ENCODE measurements at places on chromosomes 16 and 17. TPM values are rescaled to one million over a fixed set of nuclear protein-coding genes. Genes with fewer than 3 reads are reported as not detected.

DNA sequence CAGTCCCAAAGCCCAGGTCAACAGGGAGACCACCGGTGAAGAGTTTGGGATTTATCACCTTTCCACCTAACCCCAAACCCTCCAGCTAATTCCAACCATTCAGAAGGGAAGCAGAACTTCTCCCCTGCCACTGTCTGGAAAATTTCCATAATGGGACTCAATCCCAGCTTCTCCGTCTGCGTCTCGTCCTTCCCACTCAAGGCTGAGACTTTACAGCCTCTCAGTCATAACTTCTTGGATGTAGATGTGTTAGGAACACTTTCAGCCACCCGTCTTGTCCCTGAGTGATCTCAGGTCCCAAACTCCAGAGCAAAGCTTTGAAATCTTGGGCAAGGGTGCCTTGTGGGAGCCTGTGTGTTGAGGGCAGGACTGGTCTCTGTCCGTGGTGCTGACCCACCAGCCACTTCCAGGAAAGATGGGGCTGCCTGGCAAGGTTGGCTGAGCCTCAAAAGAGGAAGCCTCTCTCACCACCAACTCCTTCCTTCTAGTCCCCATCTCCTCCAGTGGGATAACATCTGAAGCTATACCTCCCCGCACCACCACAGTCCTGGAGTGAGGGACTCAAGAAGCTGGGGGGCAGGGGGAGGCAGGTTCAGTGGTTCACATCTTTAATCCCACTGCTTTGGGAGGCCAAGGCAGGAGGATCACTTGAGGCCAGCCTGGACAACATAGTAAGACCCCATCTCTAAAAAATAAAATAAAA is 9.3 kb downstream of the GAS2L2 start:
- DNase-seq, result no peak

- DNase-seq, result no peak
Measured at GRCh38 chr17:7558544-7559319, at the start of gene TNFSF13. Gene TNFSF13, plus strand, starts transcription at chr17:7558750. Its CDS starts 290 bp downstream, at chr17:7559040.

VTN gene
- polyA plus RNA-seq, result 20.5 TPM

GRCh38 chr17:67165201-67165600 is 79.8 kb downstream of the HELZ start:
- DNase-seq, result no peak

GRCh38 chr17:39601758-39602532 is 5.8 kb downstream of the NEUROD2 start:
- no peak for DNase-seq

HOXB4 gene
- polyA plus RNA-seq, result 16.8 TPM

DNA sequence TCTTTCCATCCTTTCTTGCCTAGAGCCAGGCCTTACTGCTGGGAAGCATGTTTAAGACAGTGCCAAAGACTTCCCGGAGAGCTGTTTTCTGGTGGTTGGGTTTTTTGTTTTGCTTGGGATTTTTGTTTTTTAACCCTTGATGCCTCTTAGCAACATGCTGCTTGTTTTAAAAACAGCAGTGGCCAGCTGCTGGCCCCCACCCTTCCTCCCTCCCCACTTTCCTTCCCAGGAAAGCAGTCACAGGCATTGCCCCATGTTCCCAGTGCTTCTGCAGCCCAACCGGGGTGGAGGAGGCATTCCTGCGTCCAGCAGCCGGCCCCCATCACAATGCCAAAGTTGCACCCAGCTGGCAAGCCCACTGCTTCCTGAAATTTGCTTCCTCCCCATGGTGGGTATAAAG is 12.6 kb downstream of the TMEM132E start:
- DNase-seq, result no peak

DNA sequence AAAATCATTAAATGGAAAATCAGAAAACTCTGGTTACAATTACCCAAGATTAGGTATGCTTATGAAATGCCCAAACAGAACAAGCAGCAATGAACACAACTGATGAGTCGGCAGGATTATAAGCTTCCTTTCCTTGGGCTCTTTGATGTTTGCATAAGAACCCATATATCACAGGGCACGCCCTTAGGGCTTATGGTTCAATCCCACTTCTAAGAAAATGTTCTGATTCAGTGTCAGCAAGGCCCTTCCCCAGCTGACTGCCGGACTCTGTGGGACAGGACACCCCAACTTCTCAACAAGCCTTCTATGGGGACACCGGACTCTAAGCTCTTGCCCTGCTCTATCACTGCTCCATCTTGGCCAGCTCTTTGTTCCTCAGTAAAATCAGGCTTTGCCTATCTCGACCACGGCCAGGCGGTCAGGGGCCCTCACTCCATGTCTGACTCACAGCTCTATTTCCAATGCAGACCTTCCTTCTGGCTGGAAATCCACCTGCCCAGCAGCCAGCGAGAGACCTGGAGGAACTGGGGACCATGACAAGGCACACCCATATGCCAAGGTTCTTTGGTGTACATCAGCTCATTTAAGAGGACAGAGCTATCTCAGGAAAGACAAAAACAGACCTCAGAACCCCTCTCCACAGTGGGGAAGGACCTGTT is 26.8 kb downstream of the LITAFD start:
- DNase-seq, result no peak

MLKL gene
- polyA plus RNA-seq, result 3.5 TPM

GRCh38 chr16:20122011-20122410 is 48.3 kb upstream of the GPR139 start:
- DNase-seq, result no peak

- DNase-seq, result no peak
Measured at GRCh38 chr16:10314811-10315210, 71.0 kb upstream of the ATF7IP2 start.

PMFBP1 gene
- polyA plus RNA-seq, result 4.7 TPM

DNA sequence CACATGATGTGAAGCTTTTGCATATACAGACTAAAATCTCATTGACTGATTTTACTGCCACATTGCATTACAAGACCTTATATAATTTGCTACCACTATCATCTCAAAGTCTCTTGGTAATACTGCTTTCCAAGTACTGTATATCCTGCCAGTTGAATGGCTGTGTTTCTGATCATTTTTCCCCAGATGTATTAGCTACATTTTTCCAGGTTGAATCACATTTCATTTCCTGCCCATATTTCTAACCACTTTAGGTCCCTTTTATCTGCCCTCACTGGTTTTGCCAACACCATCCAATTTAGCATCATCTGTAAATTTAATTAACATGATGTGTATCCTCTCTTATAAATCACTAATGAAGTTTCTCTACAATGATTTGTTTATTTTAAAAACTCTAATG is 365.7 kb upstream of the PMFBP1 start:
- DNase-seq, result no peak
